ENCODE measurements at places on chromosomes 2 and 18.

- DNase-seq, result no peak
Observed at GRCh38 chr2:219009294-219009693, 16.1 kb upstream of the CRYBA2 start.

DNA sequence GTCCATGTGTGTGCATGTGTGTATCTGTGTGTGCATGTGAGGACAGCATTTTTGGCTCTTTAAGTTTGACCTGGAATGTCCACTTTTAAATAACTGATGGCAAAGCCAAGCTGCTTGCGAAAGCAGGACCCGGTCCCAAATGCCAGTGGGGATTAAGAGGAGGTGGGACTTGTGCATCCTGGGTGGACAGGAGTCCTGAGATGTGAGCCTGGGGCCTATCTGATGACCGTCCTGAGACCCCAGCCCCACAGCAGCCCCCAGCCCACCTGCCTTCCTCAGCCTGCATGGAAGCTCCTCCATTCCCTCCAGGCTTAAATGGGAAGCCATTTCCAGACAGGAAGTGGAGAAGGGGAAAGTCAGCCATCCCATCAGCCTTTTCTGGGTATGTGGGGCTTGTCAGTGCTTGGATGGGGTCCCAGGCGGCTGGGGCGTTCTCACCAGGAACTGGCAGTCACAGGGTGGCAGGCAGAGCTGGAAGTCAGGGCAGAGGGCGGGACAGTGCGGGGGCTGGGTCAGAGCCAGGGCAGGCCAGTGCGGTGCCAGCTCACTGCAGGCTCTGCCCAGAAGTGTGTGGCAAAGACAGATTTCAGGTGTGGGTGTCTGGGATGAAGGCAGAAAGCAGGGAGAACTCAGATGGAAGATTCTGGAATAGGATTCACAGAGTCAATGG is 117.8 kb downstream of the ACKR3 start:
- no peak for DNase-seq

GRCh38 chr2:97751752-97752151 is 38.4 kb downstream of the ZAP70 start:
- DNase-seq, result peak; percentile 77

- DNase-seq, result no peak
Observed at GRCh38 chr2:74228772-74229171, 30.4 kb downstream of the MTHFD2 start.

- DNase-seq, result no peak
Observed at GRCh38 chr18:998936-999335, 94.3 kb downstream of the ADCYAP1 start.

- no peak for DNase-seq
Observed at GRCh38 chr2:17057109-17058017, 391.7 kb upstream of the CYRIA start.

- no peak for DNase-seq
Observed at GRCh38 chr18:41993151-41993550, 38.1 kb downstream of the PIK3C3 start.

DNA sequence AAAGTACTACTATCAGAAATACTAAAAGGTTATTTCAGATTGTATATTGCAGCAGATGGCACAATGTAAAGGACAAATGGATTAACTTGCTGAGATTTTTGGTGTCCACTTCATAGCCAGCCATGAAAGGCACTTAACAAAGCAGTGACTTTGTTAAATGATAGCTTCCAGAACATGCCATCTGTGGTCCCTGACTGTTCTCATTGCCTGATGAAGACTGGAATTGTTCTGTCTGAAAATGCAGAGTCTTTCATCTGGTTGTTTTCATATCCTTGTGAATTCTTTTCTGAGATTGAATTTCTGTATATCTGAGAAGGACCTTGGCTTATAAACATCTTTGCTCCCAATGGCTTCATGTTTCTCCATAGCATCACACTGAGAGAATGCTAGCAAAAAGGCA is 44.4 kb upstream of the LRRTM1 start:
- DNase-seq, result no peak

- no peak for DNase-seq
Observed at GRCh38 chr2:239892441-239893235, 132.5 kb downstream of the NDUFA10 start.

GRCh38 chr2:175251425-175252041 is 70.0 kb upstream of the ATP5MC3 start:
- peak; percentile 60 for DNase-seq

DNA sequence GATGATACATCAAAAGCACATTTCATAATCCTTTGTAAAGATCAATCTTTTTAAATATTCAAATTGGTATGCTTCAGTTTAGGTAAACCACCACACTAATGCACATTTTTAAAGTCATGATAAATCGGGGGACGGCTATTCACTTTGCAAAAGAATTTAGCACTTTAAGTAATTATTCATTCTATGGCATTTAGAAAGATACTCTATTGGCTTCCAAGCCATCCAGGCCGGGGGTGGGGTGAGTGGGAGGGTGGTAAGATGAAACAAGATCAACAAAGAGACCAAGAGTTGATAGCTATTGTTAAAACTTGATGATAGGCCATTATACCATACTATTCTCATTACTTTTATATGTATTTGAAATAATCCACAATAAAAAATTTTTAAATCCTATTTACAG is 41.0 kb downstream of the EPG5 start:
- no peak for DNase-seq

DNA sequence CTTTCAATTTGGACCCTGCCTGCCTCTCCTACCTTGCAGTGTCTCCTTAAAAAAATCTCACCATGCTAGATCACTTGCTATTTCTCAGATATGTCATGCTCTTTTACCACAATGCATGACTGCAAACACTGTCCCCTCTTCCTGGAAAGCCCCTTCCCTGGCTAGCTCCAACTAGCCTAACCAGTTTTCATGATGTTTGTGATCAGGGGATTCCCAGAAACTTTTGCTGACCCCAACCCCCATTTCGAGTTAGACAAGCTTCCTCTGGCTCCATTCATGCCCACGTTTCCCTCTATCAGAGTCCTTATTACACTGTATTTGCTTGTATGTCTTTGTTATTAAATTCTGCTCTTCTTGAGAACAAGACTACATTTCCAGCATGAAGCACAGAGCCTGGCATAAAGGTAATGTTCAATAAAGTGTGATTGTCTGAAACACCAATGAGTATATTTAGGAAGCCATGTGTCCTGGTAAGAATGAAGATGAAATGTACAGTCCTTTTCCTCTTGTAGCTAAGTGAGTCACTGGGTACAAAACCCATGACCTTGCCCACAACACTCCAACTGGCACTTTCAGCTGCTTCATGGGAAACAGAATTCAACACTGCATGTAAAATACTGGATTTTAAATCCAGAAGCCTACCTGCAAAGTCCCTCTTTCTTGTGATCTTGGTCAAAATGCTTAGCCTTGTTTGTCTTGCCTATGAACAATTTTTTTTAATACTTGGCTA is 62.0 kb upstream of the ATL2 start:
- peak; percentile 84 for DNase-seq

DNA sequence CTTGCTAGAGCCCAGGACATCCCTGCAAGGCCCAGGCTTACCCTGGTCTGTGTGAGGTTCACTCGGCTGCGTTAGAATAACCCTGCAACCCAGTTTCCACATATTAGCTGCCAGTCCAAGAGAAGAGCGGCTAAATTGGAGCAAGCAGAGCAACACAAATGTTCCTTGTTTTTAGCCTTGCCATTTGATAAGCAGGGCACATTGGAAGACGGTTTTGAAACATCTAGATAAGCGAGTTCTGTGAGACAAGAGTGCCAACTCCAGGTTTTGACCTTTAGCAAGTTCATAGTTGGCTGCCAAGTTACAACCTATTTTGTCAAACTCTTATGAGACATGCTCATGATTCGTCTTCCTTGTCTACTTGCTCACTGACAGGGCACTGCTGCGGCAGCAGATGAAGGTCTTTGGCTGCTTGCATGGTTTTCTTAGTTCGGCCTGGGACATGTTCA is 23.5 kb downstream of the DPP4 start:
- no peak for DNase-seq

DNA sequence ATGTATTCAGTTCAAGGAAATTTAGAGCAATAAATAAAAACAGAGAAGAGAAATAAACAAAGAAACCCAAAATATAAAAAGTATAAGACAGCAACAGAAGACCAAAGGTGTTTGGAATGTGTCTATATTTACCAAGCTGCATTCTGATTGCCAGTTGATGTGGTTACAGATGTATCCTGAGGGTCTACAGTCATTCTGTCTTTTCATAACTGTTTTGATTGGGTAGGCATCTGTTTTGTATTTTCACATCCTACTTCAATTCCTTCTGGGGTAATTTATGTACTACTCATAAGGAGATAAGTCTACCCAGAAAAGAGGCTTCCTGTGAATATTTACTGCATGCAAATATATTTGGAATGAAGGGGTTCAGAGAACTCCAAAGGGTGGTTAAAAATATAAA is 596.8 kb upstream of the GCFC2 start:
- no peak for DNase-seq

GRCh38 chr2:39093218-39093898 is 27.5 kb downstream of the SOS1 start:
- DNase-seq, result no peak

- no peak for DNase-seq
Observed at GRCh38 chr2:54757500-54757899, 34.0 kb downstream of the EML6 start.

GRCh38 chr2:1817256-1818051 is 73.1 kb upstream of the PXDN start:
- DNase-seq, result peak; percentile 95

- no peak for DNase-seq
Observed at GRCh38 chr18:76697441-76697901, 124.9 kb upstream of the ZNF236 start.

- no peak for DNase-seq
Observed at GRCh38 chr18:8307960-8308359, 301.3 kb upstream of the RAB12 start.

GRCh38 chr18:50277942-50278341 is 3.4 kb downstream of the MBD1 start:
- peak; percentile 15 for DNase-seq

DNA sequence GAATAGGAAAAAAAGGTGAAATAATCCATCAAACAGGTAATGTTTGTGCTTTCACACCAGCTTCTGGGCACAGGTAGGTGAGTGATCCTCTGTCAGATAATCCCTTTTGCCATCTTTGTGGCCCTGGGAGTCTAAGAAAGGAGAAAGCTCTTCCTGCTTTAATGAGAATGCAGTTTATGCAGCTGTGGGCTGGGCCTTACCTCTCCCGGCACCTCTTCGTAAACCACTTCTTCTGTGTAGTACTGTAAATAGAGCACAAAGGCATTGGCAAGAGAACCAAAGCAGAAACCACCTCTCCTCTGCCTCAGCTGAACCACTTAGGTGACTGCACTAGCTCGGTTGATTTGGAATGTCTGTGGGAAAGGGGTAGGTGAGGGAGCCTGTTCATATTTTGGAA is 4.9 kb downstream of the NEB start:
- no peak for DNase-seq

GRCh38 chr2:176652300-176653182 is 383.3 kb downstream of the MTX2 start:
- peak; percentile 67 for DNase-seq

GRCh38 chr2:27379383-27379835 is 1.1 kb downstream of the ZNF513 start:
- DNase-seq, result no peak

DNA sequence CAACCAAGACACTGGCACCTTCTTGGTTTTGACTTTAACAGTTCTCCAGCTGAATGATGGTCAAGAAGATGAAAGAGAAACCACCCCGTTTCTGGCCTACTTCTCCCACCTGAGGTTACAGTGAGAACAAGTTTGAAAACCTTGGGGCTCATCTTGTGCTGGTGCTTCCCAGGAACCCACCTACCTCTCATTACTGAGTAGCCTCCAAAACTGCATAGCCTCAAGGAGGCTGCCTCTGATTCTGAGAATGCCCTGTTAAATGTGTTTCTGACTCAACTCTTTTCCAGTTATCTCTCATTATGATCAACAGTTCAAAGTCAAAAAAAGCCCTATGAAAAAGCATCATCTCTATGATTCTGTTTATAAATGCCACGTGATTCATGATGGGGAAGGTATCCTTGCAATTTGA is 121.9 kb downstream of the CACNB4 start:
- no peak for DNase-seq

DNA sequence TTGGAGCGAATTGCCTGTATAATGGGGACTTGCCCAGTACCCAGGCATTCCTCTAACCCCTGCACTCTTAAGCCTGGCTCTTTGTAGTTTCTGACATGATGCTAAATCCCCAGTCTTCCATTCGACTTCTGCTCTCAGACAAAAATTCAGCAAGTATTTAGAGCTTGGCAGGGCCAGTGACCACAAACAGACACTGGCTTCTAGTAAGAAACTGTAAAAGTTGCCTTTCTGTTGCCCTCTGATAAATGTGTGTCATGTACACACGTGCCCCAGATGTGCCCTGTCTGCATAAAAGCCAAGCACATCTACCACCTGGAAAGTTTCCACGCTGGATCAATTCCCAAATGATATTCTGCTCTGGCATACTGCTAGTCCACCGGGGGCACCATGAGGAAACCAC is 18.0 kb downstream of the PAX3 start:
- peak; percentile 32 for DNase-seq

DNA sequence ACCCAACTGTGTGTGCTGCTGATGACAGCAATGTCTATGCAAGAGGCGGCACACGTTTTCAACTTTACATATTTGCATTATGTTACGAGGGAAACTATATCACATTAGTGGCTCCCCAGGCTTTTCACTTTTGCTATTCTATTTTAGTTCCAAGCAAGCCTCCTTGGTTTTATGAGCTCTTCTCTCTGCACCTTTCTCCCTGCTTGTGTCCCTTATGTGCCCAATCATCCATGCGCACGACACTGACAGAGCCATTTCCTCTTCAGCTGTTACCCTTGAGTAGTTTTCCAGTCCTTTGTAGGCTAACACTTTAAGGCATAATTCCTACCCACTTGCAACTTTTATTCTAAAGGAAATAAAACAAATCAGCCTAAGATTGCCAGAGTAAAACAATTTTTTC is 154.3 kb downstream of the TCF4 start:
- DNase-seq, result no peak

DNA sequence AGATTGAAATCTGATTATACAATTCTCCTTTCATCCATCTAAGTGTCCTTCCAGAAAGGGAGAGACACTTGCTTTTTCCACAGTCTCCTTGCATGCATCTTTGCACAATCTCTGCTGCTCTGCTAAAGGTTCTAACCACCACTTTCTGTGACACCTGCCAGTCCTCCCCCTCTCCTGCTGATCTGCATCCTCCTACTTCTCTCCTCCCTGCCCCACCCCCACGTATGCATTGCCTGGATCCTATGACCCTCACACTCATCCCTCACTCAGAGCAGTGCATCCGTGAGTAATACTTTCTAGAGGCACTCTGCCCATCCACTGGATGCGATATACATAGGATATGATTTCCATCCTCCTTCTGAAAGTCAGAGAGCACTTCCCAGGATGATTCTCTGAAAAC is 27.7 kb upstream of the TRAPPC8 start:
- DNase-seq, result no peak

Data from myocyte (in vitro differentiated cells).